ENCODE measurements at places on chromosomes 7 and 10.

DNA sequence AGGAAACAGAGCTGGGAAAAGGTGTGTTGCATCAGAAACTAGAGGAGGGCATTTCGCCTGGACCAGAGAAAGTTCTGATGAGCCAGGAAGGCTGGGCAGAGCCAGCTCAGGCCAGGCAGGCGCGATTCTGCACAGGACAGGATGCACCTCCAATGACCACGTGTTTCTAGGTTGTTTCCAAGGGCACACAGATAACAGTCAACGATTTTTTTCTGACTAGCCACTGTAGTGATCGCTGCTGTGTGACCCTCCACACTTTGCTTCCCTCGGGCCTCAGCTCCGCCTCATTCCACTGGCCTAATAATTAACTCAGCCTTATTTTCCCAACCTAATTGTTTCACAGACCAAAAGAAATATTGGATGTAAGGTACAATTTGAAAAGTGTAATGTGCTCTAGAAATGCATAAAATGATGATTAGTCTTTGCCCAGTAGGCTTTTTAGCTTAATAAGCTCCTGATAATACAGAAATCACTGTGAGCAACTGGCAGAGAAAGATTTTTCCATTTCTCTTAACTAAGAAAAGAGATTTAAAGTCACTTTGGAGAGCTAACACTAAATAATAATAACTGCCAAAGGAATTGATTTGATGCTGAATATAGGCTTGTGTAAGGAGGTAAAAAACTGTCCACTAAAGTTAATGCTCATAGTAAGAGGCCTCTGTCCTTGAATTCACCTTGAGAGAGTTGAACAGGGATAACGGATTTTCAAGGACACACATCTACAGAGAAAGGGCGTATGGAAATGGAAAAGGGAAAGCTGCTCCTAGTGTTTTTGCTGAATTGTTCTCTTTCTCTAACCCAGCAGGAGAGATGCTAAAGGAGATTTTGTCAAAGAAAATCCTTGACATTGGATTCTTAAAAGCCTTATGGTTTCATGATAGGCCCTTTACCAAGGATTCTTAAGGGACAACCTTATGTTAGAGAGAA, 291.0 kb upstream of the C7orf33 start:
- no peak overlapping the region for H3K4me3 ChIP-seq
- no peak for DNase-seq
- H3K27ac ChIP-seq: peak overlapping the region; percentile 92
- H3K36me3 ChIP-seq: no peaks in the 10 kb centered on the region

- H3K27ac ChIP-seq: no peak overlapping the region
- H3K4me3 ChIP-seq: no peak overlapping the region
- H3K4me1 ChIP-seq: no peaks in the 10 kb centered on the region
- no peaks in the 10 kb centered on the region for H3K27me3 ChIP-seq
- no peak for DNase-seq
Measured at GRCh38 chr7:16023503-16023902, 337.0 kb upstream of the MEOX2 start.

DNA sequence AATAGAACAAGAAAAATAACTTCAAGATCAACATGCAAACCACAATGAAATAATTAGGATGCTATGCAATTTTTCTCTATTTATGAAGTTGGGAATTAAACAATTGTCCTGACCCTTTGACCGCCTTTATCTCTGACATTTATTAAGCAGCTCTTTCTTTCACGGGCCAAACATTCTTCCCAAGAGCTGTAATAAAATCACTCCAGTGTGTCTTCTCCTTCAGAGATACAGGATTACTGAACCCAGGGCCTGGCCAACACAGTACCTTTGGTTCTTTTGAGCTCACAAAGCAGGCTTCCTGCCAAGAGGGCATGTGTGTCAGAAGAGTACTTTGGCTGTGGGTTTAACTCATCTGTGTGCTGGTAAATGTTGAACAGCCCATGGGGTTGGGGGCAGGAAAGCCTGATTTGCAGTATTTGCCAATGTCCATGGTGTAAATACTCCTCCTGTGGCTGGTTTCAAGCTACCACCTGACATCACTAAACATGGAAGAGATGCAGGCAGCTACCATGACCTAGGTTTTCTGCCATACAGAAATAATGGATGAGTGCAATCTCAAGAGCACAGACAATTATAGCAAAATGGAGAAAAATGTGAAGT, 121.7 kb downstream of the FANK1 start:
- H3K27ac ChIP-seq: no peak overlapping the region
- DNase-seq: no peak
- peaks cover 9% of the 10 kb centered on the region for H3K27me3 ChIP-seq

DNA sequence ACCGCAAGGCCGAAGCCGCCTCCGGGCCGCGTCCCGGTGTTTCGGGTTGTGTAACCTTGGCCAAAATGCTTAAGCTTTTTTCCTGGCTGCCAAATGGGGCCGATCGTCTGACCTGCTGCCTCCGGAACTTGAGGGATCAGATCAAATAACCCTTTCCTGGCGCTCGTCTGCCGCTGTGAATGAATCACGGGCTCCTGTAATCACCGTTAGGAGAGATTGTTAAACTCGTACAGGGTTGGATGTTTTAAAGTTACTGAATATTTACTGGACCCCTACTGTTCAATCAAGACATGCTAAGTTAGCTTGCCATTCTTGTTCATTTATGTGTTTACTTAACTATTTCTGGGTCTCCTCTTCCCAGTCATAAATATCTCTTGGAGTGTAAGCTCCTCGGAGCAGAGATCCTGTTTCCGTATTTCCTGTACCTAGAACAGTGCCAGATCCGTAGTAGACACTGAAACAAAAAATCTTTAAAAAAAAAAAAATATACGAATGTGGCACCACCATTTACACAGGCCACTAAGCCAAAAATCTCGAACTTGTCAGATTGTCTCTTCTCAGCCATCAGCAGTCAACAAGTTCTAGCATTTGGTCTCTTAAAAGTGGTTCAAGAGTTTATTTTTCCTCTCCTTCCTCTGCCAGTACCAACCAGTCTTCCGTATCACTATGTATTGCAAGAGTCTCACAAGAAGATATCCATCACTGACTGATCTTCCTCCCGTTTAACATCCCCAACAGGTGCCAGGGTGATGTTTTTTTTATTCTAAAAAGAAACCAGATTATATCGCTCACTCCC, 650 bp upstream of the TM9SF3 start:
- no peak overlapping the region for H3K27ac ChIP-seq
- H3K4me3 ChIP-seq: no peak overlapping the region
- no peak for DNase-seq
- H3K4me1 ChIP-seq: peaks cover 26% of the 10 kb centered on the region
- H3K36me3 ChIP-seq: no peaks in the 10 kb centered on the region

- H3K36me3 ChIP-seq: peaks cover 18% of the 10 kb centered on the region
- no peaks in the 10 kb centered on the region for H3K4me1 ChIP-seq
- no peak for DNase-seq
- H3K27ac ChIP-seq: no peak overlapping the region
Measured at GRCh38 chr10:72490951-72491350, 134.9 kb downstream of the MICU1 start.

- no peak overlapping the region for H3K4me3 ChIP-seq
- H3K27me3 ChIP-seq: no peaks in the 10 kb centered on the region
- H3K27ac ChIP-seq: no peak overlapping the region
- DNase-seq: no peak
- H3K4me1 ChIP-seq: peaks cover 18% of the 10 kb centered on the region
- H3K36me3 ChIP-seq: no peaks in the 10 kb centered on the region
Measured at GRCh38 chr10:31393844-31394243, 74.8 kb downstream of the ZEB1 start.

GRCh38 chr10:3206511-3207157, 34.1 kb upstream of the PITRM1 start:
- peaks cover 10% of the 10 kb centered on the region for H3K4me1 ChIP-seq
- no peak overlapping the region for H3K4me3 ChIP-seq
- no peak overlapping the region for H3K27ac ChIP-seq
- no peaks in the 10 kb centered on the region for H3K36me3 ChIP-seq
- DNase-seq: no peak

- DNase-seq: no peak
- H3K27me3 ChIP-seq: no peaks in the 10 kb centered on the region
- H3K27ac ChIP-seq: no peak overlapping the region
- no peaks in the 10 kb centered on the region for H3K4me1 ChIP-seq
- no peak overlapping the region for H3K4me3 ChIP-seq
Measured at GRCh38 chr7:15352421-15353206, 209.2 kb downstream of the AGMO start.

GRCh38 chr10:50526185-50526584, 97.6 kb downstream of the SGMS1 start:
- peaks cover 43% of the 10 kb centered on the region for H3K4me1 ChIP-seq
- no peak overlapping the region for H3K4me3 ChIP-seq
- H3K27ac ChIP-seq: no peak overlapping the region
- no peaks in the 10 kb centered on the region for H3K36me3 ChIP-seq
- DNase-seq: no peak

- H3K4me1 ChIP-seq: peaks cover 13% of the 10 kb centered on the region
- DNase-seq: no peak
- peaks cover 15% of the 10 kb centered on the region for H3K27me3 ChIP-seq
- no peak overlapping the region for H3K4me3 ChIP-seq
Measured at GRCh38 chr7:106420736-106421135, 136.0 kb upstream of the NAMPT start.

DNA sequence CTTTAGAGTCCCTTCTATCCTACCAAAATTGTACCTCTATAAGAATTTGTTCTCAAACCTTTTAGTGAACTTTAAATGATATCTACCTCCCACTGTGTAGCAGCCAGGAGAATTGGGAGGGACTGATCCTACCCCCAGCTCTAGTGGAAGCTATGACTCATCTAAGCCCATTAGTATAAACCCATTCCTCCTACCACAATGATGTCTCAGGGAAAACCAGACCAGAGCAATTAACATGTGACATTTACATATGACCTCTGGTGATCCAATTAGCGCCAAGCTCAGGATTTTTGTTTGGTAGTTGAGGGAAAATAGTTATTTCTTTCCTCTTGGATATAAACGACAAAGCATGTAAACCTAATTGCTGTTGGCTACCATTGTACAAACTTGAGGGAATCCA, 33.1 kb upstream of the R3HCC1L start:
- no peak overlapping the region for H3K4me3 ChIP-seq
- no peaks in the 10 kb centered on the region for H3K27me3 ChIP-seq
- no peaks in the 10 kb centered on the region for H3K4me1 ChIP-seq
- no peak for DNase-seq
- H3K27ac ChIP-seq: no peak overlapping the region
- no peaks in the 10 kb centered on the region for H3K36me3 ChIP-seq

DNA sequence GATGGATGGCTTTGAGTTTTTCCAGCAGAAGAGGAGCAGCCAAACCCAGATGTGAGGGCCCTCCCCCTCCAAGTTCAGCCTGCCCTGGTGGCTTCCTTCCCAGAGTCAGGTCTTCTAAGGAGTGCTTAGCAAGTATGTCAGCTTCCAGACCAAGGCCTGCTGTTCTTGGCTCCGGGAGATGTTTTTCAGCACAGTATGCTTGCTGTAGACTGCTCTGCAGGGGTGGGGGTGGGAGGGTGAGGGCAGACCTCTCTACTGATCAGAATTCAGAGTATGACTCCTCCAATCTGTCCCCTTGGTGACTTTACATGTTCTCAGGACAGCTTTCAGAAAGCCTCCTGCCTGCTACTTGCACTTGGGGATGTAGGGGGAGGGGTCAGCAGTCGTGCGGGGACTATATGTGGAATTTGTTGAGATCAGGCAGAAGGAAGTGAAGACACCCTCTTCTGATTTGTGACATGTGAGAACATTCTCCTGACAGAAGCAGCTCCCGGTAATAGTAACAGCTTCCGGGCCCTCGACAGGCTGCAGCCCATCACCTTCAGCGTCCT, 516.4 kb upstream of the ZMIZ1 start:
- no peak overlapping the region for H3K27ac ChIP-seq
- no peak for DNase-seq
- no peak overlapping the region for H3K4me3 ChIP-seq
- H3K4me1 ChIP-seq: no peaks in the 10 kb centered on the region

- H3K4me1 ChIP-seq: peaks cover 22% of the 10 kb centered on the region
- H3K4me3 ChIP-seq: no peak overlapping the region
- no peak for DNase-seq
- H3K36me3 ChIP-seq: peaks cover 5% of the 10 kb centered on the region
Measured at GRCh38 chr10:12259988-12260387, 64.0 kb downstream of the CDC123 start.

- no peak overlapping the region for H3K4me3 ChIP-seq
- peaks cover 7% of the 10 kb centered on the region for H3K4me1 ChIP-seq
- peaks cover 8% of the 10 kb centered on the region for H3K27me3 ChIP-seq
- H3K27ac ChIP-seq: peak overlapping the region; percentile 2
- DNase-seq: no peak
Measured at GRCh38 chr10:13924040-13924725, 337.4 kb downstream of the PRPF18 start.

DNA sequence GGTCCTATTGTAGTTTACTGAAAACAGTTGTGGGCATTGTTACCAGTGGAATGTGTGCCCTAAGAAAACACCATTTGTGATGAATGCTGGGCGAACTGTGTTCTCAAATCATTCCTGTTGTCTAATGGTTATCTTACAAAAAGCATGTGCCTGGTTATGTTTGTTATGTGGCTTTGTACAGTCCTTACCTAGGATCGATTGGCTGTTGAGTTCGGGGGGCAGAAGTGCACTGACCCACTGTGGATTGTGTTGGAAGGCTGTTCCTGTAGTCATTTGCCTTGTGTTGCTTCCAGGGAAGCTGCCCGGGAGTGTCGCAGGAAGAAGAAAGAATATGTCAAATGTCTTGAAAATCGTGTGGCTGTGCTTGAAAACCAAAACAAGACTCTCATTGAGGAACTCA, 84.3 kb downstream of the CREM start:
- no peaks in the 10 kb centered on the region for H3K4me1 ChIP-seq
- H3K4me3 ChIP-seq: no peak overlapping the region
- no peaks in the 10 kb centered on the region for H3K27me3 ChIP-seq
- peaks cover 3% of the 10 kb centered on the region for H3K36me3 ChIP-seq
- DNase-seq: no peak
- peak overlapping the region; percentile 1 for H3K27ac ChIP-seq

DNA sequence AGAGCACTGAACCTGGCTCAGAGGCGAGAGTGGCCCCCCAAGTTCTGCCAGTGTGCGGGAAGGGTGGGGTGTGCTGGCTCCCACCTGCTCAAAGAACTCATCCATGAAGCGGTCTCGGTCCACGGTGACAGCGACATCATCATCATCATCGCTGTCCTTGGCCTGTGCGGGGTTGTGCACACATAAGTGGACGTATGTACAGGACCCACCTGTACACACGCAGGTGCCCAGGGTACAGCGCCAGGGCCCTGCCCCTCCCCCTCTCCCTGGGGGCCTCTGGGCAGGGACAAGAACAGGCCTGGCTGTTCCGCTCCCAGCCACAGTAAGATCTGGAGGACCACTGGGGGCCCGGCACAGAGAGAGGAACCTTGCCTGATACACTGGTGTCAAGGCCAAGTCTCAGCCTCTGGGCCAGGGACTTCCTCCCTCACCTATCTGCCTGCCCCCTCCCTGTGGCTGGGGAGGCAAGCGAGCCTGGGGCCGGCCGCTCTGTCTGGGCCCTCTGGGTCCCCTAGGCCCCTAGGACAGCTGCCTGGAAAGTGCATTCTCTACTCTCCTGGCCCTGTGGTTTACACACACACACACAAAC, 10.4 kb downstream of the STX1A start:
- H3K27me3 ChIP-seq: peaks cover 10% of the 10 kb centered on the region
- no peaks in the 10 kb centered on the region for H3K36me3 ChIP-seq
- peaks cover 8% of the 10 kb centered on the region for H3K4me1 ChIP-seq
- no peak overlapping the region for H3K27ac ChIP-seq
- no peak for DNase-seq

GRCh38 chr7:106425017-106425719, 140.4 kb upstream of the NAMPT start:
- peak overlapping the region; percentile 75 for H3K27ac ChIP-seq
- DNase-seq: peak; percentile 50
- H3K4me3 ChIP-seq: no peak overlapping the region
- H3K36me3 ChIP-seq: no peaks in the 10 kb centered on the region
- H3K27me3 ChIP-seq: peaks cover 8% of the 10 kb centered on the region
- peaks cover 13% of the 10 kb centered on the region for H3K4me1 ChIP-seq
